ENCODE measurements at places on chromosomes 4 and X.

GRCh38 chr4:103075435-103075893 lies 1.1 kb downstream of the SLC9B2 start:
- DNase-seq, result no peak

DNA sequence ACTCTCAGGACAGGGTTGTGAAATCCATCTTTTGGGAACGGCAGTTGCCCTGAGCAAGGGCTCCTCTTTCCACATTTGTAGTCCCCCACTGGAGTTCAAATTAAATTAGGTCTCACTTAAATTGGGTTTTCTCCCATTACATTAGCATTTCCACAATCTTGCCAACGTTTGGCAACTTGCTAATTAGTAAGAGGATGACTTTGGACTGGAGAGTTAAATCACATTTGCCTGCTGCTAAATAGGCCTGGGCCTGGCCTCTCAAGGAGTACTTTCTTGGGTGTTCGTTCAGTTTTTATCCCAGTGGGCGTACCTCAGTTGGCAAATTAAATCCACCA lies 33.8 kb downstream of the TNIP3 start:
- no peak for DNase-seq

- no peak for DNase-seq
Measured at GRCh38 chr4:132792310-132792709, 356.8 kb upstream of the PCDH10 start.

- no peak for DNase-seq
Measured at GRCh38 chr4:1952719-1953118, 56.1 kb downstream of the NELFA start.

- no peak for DNase-seq
Measured at GRCh38 chrX:133674726-133675470, 259.6 kb upstream of the GPC4 start.
